Spinal cord (tissue), 10 donors: ENCODE measurements at places on chromosomes 13 and 19.

- DNase-seq: no peak
These were observed 814 bp downstream of the S1PR2 start for GRCh38 chr19:10230173-10230860.

- DNase-seq: no peak
These were observed 22.5 kb downstream of the LIG1 start for GRCh38 chr19:48147597-48148175.

- no peak for DNase-seq
These were observed 1480.3 kb upstream of the SPRY2 start for GRCh38 chr13:81821259-81821658.

- no peak for DNase-seq
These were observed 692.6 kb upstream of the SLITRK1 start for GRCh38 chr13:84574851-84575250.

DNA sequence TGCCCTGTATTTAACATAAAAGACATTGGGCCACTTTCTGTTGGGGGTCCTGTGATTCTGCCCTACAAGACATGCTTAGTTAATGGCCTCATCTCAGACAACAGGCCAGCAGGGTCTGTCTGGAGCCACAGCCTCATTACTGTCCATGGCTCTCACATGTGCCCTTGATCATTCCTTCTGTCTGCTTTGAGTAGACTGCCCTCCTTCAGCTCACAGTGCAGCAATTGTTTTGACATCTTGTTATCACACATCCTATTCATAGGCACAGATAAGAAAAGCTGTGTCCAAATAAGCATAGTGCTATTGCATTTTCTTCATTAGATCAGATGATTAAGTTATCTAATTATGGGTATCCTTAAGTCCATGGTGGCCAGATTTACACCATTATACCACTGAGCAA, 127.9 kb downstream of the KCTD12 start:
- peak; percentile 16 for DNase-seq

DNA sequence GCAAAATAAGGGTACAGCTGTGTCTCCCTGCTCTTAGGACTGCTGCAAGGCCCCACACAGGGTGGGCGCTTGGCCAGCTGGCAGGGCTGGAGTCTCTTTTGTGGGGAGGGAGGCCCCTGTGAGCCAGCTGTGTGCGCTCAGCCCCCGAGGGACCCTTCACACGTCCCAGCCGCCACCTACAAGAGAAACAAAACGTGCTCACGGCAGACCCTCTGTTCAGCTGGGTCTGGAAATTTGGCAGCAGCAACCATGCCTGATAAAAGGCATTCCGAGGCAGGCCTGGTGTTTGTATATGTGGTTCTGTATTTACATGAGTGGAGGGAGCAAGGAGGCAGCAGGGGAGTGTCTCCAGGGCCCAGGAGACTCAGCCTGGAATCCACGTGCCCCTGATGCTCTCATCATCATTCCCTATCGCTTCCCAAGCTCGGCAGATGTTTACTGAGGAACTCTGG, 49.7 kb downstream of the CRTC1 start:
- DNase-seq: peak; percentile 22

DNA sequence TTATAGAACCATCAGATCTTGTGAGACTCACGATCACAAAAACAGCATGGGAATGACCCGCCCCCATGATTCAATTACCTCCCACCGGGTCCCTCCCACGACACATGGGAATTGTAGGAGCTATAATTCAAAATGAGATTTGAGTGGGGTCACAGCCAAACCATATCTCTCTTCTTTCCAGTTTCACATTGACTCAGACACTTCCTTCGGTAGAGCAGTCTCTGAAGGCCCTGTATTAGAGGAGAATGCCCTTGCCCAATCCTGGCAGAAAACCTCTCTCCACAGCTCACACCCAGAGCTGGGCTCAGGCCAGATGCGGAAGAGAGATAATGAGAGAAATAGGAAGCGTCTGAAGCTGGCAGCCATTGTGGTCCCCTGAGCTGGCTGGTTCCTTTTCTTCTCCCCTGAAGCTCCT, 72.4 kb upstream of the CLDN10 start:
- no peak for DNase-seq

- DNase-seq: no peak
These were observed 10.4 kb upstream of the KLK14 start for GRCh38 chr19:51093101-51093500.

DNA sequence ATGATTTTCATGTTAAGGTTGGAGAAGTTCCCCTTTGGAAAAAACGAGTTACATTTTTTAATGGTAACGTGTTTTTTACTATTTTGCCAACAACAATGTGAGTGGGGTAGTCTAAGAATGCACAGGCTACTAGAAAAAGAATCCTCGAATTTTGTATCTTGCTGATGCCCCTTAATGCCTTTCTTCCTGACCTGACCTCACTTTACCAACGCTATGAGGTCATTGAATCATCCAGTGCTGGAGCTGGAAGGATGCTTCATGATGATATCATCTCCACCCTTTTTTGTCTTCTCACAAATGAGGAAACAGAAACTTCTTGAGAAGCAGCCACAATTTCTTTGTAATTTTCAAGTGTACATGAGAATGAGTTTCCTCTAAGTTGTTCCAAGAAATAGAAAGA, 8.2 kb upstream of the UBL3 start:
- DNase-seq: no peak

GRCh38 chr13:78604782-78605611, 1.6 kb upstream of the POU4F1 start:
- no peak for DNase-seq

- DNase-seq: no peak
These were observed 2.0 kb downstream of the RCBTB2 start for GRCh38 chr13:48530833-48531232.

DNA sequence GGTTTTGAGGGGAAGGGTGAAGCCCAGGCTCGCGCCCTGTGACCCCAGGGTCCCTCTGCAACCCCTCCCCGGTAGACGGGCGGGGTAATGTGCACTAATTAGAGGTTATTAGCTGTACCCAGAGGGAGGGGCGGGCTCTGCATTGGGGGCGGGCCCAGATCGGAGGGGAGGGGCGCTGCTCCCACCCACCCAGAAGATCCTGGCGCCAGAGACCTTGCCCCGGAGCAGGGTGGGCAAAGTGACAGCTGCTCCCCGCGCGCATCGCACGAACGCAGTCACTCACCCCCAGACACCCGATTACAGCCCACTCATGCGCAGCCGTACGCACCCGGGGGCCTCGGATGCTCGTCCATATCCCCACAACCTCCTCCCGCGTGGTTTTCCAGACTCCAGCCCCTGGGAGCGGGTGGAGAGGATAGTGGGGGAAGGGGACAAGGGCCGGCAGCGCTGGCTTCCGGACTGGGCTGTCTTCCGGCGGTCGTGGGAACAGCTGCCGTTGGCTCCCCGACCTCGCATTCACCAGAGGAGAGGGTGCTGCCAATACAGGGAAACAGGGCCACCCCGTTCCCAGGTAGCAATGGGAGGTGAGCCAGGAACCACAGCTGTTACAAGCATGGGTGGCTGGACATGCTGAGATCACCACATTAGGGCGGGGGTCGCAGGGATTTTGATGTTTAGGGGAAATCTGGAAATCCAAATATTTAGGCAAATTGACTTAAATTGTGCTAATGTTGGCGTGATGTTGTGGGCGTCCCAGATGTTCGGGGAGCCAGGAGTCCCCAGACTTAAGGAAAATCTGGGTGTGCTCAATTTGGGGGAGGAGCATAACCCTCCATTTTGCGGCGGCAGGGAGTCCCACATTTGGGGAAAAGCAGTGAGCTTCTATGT, 2.9 kb upstream of the HOOK2 start:
- no peak for DNase-seq

DNA sequence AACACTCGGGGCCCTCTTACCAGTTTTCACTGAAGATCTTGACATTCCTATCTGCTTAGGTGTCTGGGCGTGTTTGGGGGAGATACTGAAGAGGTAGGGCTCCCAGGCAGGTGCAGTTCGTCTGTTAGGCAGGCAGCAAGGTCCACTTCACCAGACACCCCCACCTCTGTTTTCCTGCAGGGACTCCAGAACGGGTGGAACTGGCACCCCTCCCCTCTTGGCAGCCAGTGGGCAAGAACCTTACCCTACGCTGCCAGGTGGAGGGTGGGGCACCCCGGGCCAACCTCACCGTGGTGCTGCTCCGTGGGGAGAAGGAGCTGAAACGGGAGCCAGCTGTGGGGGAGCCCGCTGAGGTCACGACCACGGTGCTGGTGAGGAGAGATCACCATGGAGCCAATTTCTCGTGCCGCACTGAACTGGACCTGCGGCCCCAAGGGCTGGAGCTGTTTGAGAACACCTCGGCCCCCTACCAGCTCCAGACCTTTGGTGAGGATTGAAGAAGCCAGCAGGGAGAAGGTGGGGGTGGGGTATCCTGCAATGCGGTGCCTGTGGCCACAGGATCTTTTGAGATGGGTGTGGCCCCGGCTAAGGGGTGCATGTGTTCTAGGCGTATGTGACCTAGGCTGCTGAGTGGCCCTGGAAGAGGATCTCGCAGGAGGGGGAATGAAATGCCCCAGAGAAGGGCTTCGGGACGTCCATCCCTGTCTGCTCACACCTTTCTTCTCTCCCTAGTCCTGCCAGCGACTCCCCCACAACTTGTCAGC, 3.3 kb upstream of the ICAM4 start:
- DNase-seq: no peak

- DNase-seq: no peak
These were observed 780 bp downstream of the ACP4 start for GRCh38 chr19:50790922-50791467.

DNA sequence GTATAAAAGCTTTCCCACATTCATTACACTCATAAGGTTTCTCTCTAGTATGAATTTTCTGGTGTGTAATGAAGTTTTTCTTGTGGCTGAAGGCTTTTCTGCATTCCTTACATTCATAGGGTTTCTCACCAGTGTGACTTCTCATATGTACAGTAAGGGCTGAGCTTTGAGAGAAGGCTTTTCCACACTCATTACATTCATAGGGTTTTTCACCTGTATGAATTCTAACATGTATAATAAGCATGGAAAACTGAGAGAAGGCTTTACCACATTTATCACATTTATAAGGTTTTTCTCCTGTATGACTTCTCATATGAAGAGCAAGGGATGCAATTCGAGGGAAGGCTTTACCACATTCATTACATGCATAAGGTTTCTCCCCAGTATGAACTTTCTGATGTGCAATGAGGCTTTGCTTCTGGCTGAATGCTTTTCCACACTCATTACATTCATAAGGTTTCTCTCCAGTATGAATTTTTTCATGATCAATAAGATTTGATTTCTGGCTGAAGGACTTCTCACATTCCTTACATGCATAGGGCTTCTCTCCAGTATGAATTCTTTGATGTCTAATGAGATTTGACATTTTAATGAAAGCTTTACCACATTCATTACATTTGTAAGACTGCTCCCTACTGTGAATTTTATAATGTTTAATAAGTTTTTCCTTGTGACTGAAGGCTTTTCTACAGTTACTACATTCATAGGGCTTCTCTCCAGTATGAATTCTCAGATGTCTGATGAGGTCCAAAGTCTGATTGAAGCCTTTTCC, 42.6 kb downstream of the ZNF527 start:
- no peak for DNase-seq

DNA sequence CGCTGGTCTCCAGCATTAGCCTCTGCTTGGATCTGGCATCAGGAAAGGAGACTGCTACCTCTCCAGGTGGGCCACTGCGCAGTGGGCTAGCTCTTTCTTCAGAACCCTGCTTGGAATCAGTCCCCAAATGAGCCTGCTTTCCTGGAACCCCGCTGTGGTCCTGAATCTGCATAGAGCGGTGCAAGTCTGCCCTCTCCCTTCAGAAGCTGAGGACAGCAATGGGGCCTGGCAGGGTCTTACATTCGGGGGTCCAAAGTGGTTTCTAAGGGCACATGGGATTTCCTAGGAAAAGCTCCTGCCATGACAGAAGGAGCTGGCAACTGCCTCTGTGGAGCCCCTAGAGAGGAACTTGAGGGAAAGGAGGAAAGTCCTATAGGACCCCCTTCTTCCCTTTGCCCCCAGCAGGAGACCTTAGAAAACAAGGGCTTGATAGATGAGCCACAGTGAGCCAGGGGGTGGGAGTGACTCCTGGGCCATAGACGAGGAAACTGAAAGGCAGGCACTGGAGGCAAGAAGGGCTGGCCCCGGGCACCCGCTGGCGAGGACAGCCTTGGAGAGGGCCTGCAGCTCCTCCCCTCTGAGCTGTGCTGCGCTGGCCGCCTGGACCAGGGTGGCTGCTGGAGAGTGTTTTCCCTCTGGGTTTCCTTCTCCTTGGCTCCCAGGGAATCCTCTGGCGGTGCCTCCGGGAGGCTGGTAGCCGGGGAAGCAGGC, 1.4 kb upstream of the VSTM2B start:
- DNase-seq: no peak

DNA sequence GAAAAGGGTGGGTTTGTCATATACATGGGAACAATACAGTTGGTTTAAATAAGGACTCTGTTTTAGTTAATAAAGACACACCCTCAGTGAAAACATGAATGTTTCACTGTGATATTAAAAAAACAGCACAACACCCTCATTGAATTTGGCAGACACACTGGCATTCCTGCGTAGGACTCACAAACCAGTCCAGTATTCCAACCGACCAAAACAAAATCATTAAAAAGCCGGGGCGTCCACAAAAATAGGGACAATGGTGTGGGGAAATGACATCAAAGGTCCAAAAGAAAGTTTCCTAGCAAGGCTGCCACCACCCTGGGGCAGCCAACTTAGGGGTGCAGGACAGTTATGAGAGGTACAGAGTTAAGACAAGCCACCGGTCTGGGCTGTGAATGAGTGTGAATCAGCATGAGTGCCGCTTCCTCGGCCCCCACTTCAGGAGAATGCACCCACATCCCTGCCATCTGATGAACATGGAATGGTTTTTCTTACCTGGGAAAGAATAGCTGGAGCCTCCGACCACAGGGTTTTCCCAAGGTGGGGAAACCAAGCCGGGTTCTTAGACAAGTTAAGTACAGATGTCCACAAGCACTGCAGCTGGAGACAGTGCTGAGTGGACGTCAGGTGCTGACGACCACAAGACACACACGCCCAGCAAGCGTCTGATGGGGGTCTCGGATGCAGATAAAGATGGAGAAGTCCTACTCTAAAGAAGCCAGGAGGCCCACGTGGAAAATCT, 73.3 kb downstream of the KLF2 start:
- no peak for DNase-seq

- DNase-seq: no peak
These were observed 32.4 kb downstream of the DHRS12 start for GRCh38 chr13:51771418-51772104.

DNA sequence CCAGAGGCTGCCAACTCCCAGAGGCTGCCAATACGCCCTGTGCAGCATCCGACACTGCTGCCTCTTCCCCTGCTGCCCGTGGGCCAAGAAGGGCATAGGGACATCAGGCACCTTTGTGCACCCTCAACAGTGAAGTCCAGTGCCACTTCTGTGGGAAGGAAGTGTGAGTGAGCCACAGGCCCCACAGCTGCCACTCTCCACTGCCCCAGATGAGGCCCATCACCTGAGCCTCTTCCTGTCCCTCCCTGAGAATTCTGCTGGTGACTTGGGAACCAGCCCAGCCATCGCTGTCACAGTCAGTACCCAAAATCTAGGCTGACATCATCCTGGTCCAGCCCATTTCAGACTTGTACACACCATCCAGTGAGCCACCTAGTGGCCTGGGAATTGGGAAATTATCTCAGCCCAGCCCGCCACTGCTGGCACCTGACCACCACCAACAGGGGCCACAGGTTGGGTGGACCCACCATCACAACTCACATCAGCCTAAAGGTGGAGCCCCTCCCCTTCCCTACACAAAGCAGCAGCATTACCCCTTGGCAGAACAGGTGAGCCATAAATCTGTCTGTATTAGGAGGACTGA, 733.9 kb upstream of the KLHL1 start:
- no peak for DNase-seq
